DND-41 (cell line): ENCODE measurements at places on chromosomes 7 and 10.

GRCh38 chr10:22598478-22598877, 115.9 kb downstream of the PIP4K2A start:
- H3K4me1 ChIP-seq = peaks cover 10% of the 10 kb centered on the region
- no peak for DNase-seq
- peaks cover 16% of the 10 kb centered on the region for H3K36me3 ChIP-seq

- no peaks in the 10 kb centered on the region for H3K36me3 ChIP-seq
- H3K4me3 ChIP-seq = no peak overlapping the region
- H3K27me3 ChIP-seq = no peaks in the 10 kb centered on the region
- no peaks in the 10 kb centered on the region for H3K4me1 ChIP-seq
- no peak overlapping the region for H3K27ac ChIP-seq
- no peak for DNase-seq
Observed at GRCh38 chr7:41142904-41143473, 559.9 kb downstream of the INHBA start.

- no peak overlapping the region for H3K27ac ChIP-seq
- H3K4me3 ChIP-seq = no peak overlapping the region
- DNase-seq = no peak
- no peaks in the 10 kb centered on the region for H3K36me3 ChIP-seq
- peaks cover 3% of the 10 kb centered on the region for H3K27me3 ChIP-seq
Observed at GRCh38 chr10:45034301-45034700, 33.6 kb downstream of the ZNF22 start.

DNA sequence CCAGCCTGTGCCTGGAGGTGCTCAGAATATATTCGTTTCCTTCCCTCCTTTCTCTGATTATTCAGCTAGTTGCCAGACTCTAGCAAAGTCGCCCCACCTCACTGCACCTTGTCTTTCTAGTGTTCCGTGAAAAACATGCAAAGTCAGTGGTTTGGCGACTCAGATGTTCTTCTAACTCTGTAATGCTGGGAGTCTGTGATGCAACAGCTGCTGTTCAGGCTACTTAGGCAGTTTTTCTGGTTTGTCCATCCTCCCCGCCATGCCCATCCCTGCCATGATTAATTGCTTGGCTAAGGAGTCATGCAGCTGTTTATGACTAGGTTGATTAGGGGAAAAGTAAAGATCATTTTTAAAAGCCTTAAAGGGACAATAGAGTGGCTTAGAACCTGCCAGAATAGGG, 99.4 kb downstream of the MTPN start:
- H3K4me3 ChIP-seq = no peak overlapping the region
- H3K27me3 ChIP-seq = no peaks in the 10 kb centered on the region
- no peak overlapping the region for H3K27ac ChIP-seq
- H3K4me1 ChIP-seq = no peaks in the 10 kb centered on the region

GRCh38 chr10:2556883-2557282, 510.5 kb upstream of the PFKP start:
- no peaks in the 10 kb centered on the region for H3K27me3 ChIP-seq
- no peaks in the 10 kb centered on the region for H3K4me1 ChIP-seq
- no peak overlapping the region for H3K4me3 ChIP-seq
- no peaks in the 10 kb centered on the region for H3K36me3 ChIP-seq

DNA sequence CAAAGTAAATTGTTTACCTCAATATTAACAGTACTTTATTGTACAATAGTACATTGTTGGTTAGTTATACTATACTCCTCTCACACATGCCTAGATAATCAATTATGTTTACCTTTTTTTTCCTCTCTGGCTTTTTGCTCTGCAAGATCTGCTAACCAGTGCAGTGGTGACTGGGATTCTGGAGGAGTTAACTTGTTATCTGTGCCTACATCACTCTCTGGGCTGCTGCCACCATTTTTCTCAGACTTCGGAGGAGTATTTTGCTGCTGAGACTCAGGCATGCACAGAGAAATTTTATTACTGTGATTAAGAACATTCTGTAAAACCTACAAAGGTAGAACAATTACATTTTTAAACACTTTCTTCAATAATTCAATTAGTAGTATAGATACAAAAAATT, 59.7 kb downstream of the NRBF2 start:
- H3K4me3 ChIP-seq = no peak overlapping the region
- no peak overlapping the region for H3K27ac ChIP-seq
- no peaks in the 10 kb centered on the region for H3K27me3 ChIP-seq

DNA sequence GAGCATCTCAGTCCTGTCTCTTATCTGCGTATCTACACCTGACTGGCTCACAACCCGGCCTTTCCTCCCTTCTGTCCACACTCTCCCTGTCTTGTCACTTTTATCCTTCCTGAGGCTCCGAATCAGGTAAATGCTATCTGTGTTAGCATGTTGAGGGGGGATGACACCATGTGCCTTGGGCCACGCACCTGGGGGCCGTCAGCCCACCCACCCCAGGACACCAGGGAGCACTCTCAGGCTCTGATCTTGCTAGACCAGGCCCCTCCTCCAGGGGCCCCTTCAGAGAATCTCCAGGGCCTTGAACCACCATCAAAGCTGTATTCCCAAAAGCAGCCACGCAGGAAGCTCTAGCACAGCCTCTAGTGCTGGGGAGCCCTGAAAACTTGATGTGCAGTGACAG, 278.7 kb upstream of the SHH start:
- H3K27ac ChIP-seq = no peak overlapping the region
- H3K27me3 ChIP-seq = peaks cover 5% of the 10 kb centered on the region
- no peak for DNase-seq
- no peaks in the 10 kb centered on the region for H3K4me1 ChIP-seq
- H3K4me3 ChIP-seq = no peak overlapping the region
- H3K36me3 ChIP-seq = no peaks in the 10 kb centered on the region

GRCh38 chr7:24700521-24701260, 56.6 kb downstream of the GSDME start:
- no peaks in the 10 kb centered on the region for H3K4me1 ChIP-seq
- H3K4me3 ChIP-seq = no peak overlapping the region
- H3K27ac ChIP-seq = no peak overlapping the region
- no peak for DNase-seq
- no peaks in the 10 kb centered on the region for H3K27me3 ChIP-seq

DNA sequence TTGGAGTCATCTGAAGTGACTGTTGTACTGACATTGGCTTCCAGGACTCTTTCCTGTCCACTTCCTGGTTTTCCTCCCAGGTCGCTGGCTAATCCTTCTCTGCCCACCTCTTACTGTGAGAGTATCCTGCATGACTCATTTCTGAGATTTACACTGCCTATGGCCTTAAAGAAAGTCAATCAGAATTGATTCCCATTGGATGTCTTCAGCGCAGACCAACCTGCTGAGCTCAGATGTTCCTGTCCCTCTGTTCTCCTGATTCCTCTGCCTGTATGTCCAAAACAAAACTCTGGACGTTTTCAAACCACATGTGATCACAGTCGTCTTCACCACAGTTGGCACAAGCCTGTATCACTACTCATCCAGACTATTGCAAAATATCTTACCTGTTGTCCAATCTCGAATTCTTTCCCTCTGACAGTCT, 262.1 kb downstream of the CREB5 start:
- no peaks in the 10 kb centered on the region for H3K4me1 ChIP-seq
- no peak for DNase-seq
- H3K4me3 ChIP-seq = no peak overlapping the region
- no peak overlapping the region for H3K27ac ChIP-seq
- H3K36me3 ChIP-seq = no peaks in the 10 kb centered on the region

DNA sequence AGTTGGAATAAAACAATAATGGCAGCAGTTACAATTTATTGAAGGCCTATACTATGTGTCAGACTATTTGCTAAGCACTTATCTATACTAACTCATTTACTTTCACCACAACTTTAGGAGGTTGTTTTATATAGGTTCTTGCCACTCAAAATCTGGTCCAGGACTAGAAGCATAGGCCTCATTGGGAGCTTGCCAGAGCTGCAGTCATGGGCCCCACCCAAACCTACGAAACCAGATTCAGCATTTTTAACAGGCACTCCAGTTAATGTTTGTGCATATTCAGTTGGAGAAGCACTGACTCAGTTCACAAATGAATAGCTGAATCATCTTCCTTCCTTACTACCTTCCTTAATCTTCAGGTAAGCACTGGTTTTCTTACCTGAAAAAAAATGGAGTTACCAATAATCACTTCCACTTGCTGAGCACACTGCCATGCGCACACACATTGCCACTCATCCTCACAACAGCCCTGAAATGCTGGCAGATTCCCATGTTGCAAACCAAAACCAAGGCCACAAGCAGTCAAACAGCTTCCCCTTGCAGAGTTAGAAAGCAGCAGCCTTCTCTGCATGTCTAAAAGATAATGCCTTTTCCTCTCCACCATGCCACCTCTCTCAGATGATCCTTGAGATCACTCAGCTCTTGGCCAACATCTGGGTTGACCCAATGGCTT, 122.4 kb downstream of the SLC16A9 start:
- H3K27me3 ChIP-seq = no peaks in the 10 kb centered on the region
- no peak overlapping the region for H3K4me3 ChIP-seq
- no peak overlapping the region for H3K27ac ChIP-seq
- no peaks in the 10 kb centered on the region for H3K4me1 ChIP-seq
- DNase-seq = no peak
- H3K36me3 ChIP-seq = no peaks in the 10 kb centered on the region

DNA sequence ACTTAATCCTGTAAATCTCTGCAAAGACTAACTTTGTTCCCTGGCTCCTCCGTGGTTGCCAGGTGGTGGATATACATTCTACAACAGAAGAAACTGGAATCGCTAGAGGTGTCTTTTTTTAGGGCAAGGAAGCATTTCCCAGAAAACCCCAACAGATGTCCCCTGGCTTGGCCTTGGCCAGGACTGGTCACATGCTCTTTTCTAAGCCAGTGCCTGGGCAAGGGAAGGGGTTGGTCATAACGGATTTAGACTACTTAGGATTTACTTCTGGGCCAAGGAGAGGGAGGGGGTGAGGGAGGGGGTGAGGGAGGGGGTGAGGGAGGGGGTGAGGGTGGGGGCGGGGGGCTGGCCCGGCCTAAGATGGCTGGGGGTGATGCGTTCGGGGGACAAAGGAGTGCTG, 105.7 kb downstream of the SNX10 start:
- no peaks in the 10 kb centered on the region for H3K36me3 ChIP-seq
- no peak overlapping the region for H3K4me3 ChIP-seq
- no peak overlapping the region for H3K27ac ChIP-seq
- peaks cover 41% of the 10 kb centered on the region for H3K27me3 ChIP-seq
- DNase-seq = no peak
- H3K4me1 ChIP-seq = 0 out of 2 replicates have a peak, but pooled peaks cover 4% of the 10 kb centered on the region

DNA sequence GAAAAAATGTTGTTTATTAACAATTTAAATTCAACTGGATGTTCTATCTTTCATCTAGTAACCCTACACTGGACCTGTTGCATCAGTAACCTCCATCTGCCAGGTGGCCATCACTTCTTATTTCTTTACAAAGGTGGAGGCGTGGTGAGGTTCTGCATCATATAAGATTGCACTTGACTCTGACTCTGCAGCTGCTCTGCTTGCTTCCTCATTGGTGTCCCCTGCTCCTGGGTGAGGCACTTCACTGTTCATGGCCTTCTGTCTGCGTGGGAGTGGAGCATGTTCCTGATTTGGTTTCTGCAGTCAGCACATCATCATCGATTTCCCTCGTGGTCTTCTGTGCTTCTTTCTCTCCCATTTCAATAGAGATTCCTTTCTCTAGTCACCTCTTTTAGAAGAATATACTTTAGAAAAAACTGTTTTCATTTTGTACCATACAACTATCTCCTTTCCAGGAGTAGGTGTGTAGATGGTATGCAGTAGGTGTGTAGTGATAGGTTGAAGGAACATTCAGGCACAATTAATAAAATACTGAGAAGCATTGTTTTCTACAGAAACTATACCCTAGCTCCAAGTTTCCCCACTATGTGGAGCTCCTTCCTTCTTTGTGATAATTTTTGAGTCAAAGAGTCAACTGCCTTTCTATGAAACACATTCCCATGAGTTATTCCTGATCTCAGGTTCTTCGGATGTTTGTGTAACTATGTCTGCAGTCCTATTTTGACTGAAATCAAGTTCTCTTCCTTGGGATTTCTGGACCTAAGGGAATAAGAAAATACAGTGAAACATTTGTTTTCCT, 231.7 kb upstream of the CNTNAP2 start:
- no peak overlapping the region for H3K4me3 ChIP-seq
- no peak overlapping the region for H3K27ac ChIP-seq
- DNase-seq = no peak
- no peaks in the 10 kb centered on the region for H3K27me3 ChIP-seq
- H3K36me3 ChIP-seq = no peaks in the 10 kb centered on the region

DNA sequence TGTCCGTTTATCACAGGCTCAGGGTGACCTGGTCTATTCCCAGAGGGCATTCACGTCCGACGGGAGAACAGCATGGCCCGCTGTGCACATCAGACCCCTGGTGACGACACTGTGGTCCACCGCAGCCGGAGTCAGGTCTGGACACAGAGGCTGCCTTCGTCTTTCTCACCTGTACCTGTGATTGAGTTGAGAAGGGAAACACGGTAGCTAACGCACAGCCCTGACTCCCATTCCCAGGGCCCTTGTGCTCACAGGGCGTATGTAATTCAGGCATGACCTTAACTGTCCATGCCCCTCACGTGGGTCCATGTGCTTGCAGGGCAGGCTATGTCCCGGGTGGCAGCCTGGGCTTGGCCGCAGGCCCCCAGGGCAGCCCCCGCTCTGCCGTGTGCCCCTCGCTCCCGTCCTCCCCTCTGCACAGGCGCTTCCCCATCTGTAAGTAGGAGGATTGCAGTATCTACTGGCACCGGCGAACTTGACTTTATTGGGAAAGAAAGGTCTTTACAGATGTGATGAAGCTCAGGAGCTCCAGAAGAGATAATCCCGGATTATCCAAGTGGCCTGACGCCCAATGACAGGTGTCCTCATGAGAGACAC, 221.3 kb upstream of the TCERG1L start:
- H3K27me3 ChIP-seq = no peaks in the 10 kb centered on the region
- H3K4me1 ChIP-seq = no peaks in the 10 kb centered on the region
- no peak overlapping the region for H3K4me3 ChIP-seq
- no peaks in the 10 kb centered on the region for H3K36me3 ChIP-seq

- no peak within 1 kb of the TSS for H3K4me3 ChIP-seq
- no peaks in the 10 kb centered on the region for H3K36me3 ChIP-seq
- H3K27me3 ChIP-seq = no peaks in the 10 kb centered on the region
- H3K4me1 ChIP-seq = no peaks in the 10 kb centered on the region
Observed at GRCh38 chr10:61662794-61663259, at the start of gene CABCOCO1. Gene CABCOCO1 (plus strand): TSS chr10:61662929. CDS start chr10:61662973, 44 bp downstream.

GRCh38 chr10:129922598-129923123, 41.4 kb downstream of the EBF3 start:
- H3K4me3 ChIP-seq = no peak overlapping the region
- H3K27ac ChIP-seq = no peak overlapping the region
- H3K36me3 ChIP-seq = no peaks in the 10 kb centered on the region
- DNase-seq = no peak
- no peaks in the 10 kb centered on the region for H3K27me3 ChIP-seq

GRCh38 chr7:76426246-76426645, 1.5 kb downstream of the ZP3 start:
- peaks cover 3% of the 10 kb centered on the region for H3K27me3 ChIP-seq
- no peaks in the 10 kb centered on the region for H3K36me3 ChIP-seq
- H3K4me3 ChIP-seq = no peak overlapping the region
- no peak for DNase-seq
- no peak overlapping the region for H3K27ac ChIP-seq
- no peaks in the 10 kb centered on the region for H3K4me1 ChIP-seq
